ENCODE measurements at places on chromosomes 6 and 20. TPM values are rescaled to one million over a fixed set of nuclear protein-coding genes. Genes with fewer than 3 reads are reported as not detected.
A peak's percentile ranks its signal among the peaks of the same experiment; 100 is the strongest.

- DNase-seq, result peak; percentile 68
Observed at GRCh38 chr6:170459451-170459850, 93.7 kb downstream of the PSMB1 start.

DNA sequence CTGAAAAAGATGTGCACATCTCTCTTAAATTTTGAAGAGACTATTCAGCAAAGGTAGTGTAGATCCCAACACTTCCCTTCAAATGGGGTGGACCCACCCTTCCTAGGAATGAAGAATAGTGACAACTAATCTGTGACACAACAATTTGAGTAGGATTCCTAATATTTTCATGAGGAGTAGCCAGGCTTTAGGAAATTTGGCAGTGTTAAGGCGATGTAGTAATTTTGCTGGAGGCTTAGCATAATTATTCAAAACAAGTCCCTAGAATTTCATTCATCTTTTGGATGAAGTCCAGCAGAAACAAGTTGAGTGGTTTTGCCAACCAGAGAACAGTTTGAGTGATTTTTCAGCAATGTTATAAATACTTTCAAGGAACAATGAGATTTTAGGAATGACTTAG lies 52.4 kb downstream of the ELOVL4 start:
- no peak for DNase-seq

GRCh38 chr6:36478051-36478526 lies 35.3 kb downstream of the KCTD20 start:
- DNase-seq, result no peak

DNA sequence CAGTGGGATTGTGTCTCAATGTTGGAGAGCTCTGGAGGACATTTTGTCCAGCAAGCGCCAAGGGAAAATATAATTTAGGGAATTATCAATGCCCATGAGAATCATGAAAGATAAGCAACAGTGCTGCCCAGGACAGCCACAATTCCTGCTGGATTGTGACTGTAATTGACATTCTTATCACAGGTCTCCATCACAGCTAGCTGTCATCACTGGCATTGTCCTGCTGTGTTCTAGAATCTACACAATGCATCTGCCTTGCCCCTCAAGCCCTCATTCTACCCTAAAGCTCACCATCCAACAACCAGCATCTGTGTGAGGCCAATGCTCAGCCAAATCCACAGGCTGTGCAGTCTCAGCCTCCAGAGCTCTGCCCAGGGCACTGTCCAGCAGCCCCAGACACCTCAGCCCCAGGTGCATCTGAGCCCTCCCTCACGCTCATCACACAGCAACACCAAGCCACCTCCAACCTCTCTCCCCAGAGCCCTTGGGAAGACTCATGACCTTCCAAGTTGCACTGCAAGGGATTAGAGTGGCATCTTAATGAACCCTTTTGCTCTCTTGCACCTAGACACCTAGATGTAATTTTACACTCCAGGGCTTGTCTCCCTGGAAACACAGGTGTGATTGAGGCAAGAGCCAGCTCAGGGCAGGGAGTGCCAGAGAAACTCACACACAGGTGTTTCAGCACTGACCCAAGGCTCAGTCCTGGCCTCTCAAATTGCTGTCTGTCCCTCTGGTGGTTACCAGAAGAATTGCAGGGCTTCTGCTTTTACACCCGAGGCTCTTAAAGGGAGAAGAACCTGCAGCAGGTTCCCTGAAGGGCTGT lies 85.2 kb upstream of the PHACTR3 start:
- peak; percentile 47 for DNase-seq

GRCh38 chr6:122877302-122877701 lies 88.2 kb downstream of the SMPDL3A start:
- no peak for DNase-seq

GRCh38 chr20:4905613-4906012 lies 95.7 kb downstream of the SLC23A2 start:
- DNase-seq, result peak; percentile 49

DNA sequence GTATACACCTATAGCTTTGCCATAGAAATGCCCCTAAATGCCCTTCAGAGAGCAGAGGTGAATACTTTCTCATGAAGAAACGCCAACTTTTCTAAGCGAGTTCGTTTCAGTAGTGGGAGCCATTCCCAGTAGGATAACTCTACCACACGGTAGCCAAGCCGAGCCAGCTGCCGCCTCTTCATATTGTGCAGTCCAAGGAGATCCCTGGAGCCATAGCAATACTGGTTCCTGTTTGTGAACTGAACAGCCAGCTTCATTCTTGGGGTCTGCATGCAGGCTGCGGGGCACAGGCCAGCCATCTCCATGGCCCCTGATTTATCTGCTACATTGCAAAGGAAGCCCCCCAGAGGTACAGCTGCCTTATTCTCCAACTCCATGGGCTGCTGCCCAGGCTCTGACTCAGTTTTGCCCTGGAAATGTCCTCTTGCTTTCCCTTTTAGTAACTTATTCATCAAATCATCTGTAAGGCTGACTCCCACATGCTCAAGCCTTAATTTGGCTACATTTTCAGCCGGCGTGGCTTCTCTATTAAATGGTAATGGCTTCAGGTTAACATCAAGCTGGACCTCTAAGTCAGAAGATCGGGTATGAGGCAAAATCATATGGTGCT lies 12.8 kb downstream of the FASTKD5 start:
- DNase-seq, result peak; percentile 9

GRCh38 chr6:107413966-107414645 lies 45.3 kb downstream of the PDSS2 start:
- no peak for DNase-seq

DNA sequence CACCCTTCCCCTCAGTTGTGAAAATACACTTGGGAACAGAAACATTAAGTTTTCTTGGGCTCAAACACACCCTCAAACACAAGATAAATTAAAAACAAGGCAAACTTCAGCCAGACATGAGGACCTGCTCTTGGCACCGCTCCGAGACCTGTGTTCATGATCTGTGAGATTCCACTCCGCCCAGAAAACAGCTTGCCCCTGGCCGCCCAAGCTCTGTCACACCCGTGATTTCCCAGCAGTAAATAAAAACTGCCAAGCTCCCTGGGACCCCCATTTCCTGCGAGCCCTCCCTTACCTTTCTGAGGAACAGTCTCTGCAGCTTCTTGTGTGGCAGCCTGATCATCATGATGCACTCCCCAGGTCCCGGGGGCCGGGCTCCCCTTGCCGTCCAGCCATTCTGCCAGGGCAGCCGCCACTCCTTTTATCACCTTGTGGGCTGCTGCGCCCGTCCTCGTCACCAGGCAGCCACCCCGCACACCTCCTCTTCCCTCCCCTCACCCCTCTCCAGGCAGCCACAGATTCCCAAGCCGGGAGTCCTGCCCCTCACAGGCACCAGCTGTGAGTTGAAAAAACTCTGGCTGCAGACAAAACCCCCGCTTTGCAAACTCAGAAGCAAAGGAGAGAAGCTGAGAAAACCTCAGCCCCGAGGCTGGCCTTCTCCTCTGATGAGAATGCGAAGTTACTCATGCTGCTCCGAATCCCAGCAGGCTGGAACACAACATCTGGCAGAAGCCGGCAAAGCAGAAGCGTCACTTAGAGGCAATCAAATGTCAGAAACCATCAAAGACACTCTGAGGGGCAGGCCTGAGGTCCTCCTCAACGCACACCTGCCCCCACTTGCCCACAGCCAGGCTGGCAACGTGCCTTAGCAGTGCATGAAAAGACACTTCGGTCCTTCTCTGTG lies 130.4 kb upstream of the RPS6KA2 start:
- peak; percentile 59 for DNase-seq

DNA sequence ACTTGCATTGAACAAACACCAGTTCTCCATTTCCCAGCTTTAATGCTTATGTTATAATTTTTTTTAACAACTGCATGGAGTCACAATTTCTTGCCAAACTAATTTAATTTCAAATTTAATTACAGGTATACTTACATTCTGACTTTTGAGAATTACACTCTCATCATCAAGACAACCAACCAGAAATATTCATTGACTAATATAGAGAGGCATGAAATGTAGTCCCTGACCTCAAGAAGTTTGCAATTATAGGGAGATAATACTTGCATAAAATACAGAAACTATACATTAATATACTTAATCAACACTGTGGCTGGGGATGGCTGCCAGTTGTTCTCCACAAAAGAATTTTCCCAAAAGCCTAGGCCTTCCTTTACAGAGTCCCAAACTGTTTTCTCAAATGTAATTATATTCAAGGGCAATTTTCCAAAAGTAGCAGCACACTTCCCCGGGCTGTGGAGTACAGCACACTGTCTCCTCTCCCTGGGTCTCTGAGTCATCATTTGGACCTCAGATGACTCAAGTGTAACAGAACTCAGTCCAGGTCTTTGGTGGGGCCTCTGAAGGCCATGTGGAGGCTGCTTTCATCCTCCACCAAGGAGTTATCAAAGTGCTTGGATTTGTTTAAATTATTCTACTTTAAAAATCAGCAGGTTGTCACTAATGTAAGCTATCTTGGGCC lies 114.1 kb downstream of the KIF16B start:
- DNase-seq, result peak; percentile 85

The ZBP1 gene
- total RNA-seq, result not detected

The FUT9 gene
- total RNA-seq, result not detected

The LZTS3 gene
- total RNA-seq, result 1.4 TPM
